Eye (tissue), 1 donor: ENCODE measurements at places on chromosomes 16 and 17.
A peak's percentile ranks its signal among the peaks of the same experiment; 100 is the strongest.

GRCh38 chr17:71757156-71757555 lies 363.7 kb upstream of the SOX9 start:
- peak; percentile 8 for DNase-seq

- DNase-seq = no peak
Measured at GRCh38 chr16:64969221-64969620, 152.6 kb downstream of the CDH11 start.

DNA sequence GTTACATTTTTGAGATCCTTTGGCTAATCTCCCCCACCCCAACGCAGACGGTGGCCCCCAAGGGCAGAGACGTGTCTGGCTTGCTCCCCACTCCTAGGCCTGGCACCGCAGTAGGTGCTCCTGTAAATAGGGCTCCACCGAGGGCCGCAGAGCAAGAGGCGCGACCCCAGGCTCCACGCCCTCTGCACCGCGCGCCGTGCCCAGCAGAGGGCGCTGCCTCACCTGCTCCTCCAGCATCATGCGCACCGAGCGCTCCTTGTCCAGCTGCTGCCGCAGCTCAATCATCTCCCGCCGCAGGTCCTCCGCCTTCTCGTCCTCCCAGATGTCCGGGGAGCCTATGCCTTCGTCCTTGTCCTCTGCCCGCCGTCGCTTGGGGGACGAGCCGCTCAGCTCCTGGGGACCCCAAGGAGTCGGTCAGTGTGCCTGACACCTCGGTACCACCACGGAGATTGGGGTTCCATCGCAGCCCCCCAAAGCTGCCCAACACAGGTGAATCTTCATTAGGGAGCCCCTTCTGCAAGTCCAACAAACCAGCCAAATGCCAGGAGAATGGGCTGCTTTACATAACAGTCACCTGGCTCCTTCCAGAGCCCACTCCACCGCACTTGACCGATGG lies 11.2 kb downstream of the TFAP4 start:
- peak; percentile 56 for DNase-seq

- DNase-seq = peak; percentile 75
Measured at GRCh38 chr16:28609631-28610594, at the start of gene SULT1A1. SULT1A1 (minus strand) TSS chr16:28610044; CDS start chr16:28608855, 1,189 bp downstream.

DNA sequence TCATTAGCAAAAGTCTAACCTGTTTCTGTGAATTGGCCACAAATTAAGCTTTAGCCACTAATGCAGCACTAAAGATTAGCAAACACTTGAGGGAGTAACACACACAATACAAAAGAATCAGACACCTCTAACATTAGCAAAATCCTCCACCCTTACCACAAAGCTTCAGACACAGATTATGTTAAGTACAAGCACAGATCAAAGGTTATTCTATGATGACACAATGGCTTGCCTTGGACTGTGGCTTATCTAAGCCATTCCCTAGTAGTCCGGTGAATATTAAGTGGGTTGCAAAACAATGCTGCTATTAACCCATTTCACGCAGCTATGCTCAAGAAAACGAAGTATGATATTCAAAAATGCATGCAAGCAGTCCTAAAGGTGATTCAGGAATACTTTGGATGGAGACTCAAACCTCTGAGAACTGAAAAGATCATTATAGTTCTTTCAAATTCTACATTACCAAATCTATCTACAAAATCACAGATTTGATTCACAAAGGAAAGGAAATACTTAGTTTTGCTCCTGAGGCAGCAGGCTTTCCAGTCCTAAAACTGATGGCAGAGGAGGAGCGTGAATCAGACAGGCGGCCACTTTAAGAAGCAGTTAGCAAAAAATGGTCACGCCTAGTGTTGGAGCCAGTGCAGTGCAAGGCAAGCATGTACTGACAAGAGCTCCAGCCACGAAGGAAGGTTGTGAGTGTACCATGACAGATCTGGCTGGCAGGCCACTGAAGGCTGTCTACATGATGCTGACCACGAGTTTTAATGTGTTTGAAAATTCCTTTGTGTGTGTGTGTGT lies 67.2 kb downstream of the PARN start:
- peak; percentile 14 for DNase-seq

DNA sequence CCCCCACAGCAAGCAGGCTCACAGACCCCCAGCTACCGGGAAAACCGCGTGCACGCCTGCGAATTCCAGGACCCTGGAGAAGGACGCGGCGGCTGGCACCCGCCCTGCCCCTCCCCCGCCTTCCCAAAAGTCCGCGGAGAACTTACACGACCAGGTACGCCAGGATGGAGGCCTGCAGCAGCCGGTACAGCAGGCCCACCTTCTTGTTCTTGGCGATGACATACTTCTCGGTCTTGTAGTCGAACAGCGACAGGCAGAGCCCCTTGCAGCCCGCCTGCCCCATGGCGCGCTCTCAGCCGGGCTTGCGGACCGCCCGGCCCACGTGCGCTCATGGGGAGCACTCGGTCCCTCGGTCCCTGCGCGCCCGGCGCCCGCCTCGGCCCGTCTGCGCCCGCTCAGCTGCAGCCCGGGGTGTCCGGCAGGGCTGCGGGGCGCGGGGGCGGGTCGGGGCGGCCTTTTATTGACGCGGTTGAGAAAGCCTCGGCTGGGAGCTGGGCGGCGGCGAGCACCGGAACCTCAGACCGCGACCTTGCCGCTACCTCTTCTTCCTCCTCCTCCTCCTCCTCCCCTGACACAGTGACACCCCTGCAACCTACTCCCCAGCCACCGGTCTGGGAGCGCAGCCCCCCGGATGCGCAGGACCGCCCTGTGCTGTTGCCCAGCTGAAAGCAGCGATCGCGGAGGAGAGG lies at the start of gene P2RX5:
P2RX5 (minus strand) TSS at position 433 of the 689 bp plus-strand sequence; CDS start at position 283, 150 bp downstream.
- peak; percentile 65 for DNase-seq

GRCh38 chr16:80210787-80211186 lies 330.0 kb upstream of the DYNLRB2 start:
- DNase-seq = no peak

- DNase-seq = no peak
Measured at GRCh38 chr17:75069783-75070182, 18.0 kb upstream of the SLC16A5 start.

- peak; percentile 98 for DNase-seq
Measured at GRCh38 chr17:75205037-75205792, at the start of gene NUP85. NUP85 (plus strand) TSS chr17:75205679; CDS start chr17:75205762, 83 bp downstream.

GRCh38 chr16:62717026-62717425 lies 680.8 kb upstream of the CDH8 start:
- no peak for DNase-seq

DNA sequence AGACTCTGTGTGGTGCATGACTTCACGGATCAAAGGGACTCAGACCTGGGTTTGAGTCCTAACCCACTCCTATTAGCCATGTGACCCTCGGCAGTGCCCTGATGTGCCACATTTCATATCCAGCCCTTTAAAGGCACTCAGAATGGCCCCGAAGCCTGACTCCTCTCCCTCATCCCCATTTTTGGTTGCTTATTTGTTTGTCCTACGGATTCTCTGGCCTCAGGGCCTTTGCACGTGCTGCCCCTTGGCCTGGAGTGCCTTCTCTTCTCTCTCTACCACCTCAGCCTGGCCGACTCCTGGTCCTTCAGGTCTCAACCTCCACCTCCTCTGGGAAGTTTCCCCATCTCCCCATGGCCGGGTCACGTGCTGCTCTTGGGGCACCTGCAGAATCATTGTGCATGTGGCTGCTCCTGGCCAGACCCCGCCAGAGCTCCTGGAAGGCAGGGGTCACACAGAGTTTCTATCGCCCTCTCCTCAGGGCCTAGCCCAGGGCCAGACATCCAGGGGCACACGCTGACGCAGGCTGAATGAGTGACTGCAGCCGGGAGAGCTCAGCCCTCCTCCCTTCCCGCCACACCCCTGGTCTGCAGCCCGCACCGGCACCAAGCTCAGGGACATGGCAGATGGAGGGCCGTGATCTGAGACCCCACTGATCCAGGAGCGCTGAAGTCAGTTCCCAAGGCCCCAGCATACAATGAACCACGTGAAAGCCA lies 22.0 kb upstream of the CIBAR2 start:
- DNase-seq = no peak

- DNase-seq = no peak
Measured at GRCh38 chr16:27444470-27444869, 42.5 kb downstream of the IL21R start.

DNA sequence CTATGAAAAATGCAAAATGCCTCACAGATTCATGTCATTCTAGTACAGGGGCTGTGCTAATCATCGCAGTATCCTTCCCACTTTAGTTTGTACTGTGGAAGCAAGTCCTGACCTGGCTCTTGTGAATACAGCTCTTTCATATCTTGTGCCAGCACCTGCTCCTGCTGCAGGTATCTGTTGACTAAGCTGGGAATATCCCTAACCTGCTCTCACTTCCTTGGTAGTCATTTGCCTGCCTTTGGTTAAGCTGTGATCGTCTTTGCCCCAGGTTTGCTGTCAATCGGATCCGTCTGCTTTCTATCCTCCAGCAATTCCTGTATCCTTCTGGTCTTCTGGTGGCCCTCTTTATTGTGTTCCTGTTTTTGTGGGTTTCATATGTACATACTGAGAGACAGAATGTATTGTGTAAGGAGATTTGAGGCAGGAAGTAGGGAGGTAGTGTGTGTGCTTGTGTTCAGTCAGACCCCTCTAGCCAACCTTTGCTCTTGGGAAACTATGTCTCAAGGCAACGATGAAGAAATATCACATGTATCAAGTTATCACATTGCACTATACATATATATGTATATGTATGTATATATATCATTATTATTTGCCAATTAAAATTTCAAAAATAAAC lies 7.7 kb upstream of the GINS3 start:
- DNase-seq = no peak
